ENCODE measurements at places on chromosomes 1 and 21.

GRCh38 chr1:110091791-110092190 is 20.5 kb upstream of the UBL4B start:
- no peak for DNase-seq

GRCh38 chr1:87093286-87093685 is 178.9 kb downstream of the HS2ST1 start:
- DNase-seq = no peak

DNA sequence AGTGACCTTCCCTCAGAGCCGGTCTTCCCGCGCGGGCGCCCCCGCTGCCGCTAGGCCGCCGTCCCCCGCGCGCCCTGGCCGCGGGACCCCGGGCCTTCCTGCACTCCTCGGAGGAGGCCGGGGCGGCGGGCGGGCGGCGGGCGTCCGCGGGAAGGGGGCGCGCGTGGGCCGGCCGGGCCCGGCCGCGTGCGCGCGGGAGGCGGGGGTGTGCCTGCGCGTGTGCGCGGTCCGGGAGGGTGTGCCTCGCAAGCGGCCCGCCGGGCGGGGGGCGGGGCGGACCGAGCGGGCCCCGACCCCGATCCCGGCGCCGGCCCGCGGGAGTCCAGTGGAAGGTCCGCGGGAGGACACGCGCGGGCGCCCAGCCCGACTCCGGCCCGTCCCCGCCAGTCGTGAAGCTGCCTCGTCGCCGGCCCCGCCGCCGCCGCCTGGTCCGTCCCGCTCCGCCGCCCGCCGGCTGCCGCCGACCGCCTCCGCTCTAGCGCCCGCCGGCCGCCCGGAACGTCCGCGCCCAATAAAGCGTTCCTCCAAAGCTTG is 438 bp downstream of the MRPS6 start:
- DNase-seq = no peak

- no peak for DNase-seq
Observed at GRCh38 chr1:32759997-32760623, 57.0 kb downstream of the YARS1 start.

GRCh38 chr1:234926559-234927311 is 201.9 kb downstream of the TOMM20 start:
- peak; percentile 65 for DNase-seq

- DNase-seq = no peak
Observed at GRCh38 chr1:203781962-203782361, 13.5 kb upstream of the ZBED6 start.

DNA sequence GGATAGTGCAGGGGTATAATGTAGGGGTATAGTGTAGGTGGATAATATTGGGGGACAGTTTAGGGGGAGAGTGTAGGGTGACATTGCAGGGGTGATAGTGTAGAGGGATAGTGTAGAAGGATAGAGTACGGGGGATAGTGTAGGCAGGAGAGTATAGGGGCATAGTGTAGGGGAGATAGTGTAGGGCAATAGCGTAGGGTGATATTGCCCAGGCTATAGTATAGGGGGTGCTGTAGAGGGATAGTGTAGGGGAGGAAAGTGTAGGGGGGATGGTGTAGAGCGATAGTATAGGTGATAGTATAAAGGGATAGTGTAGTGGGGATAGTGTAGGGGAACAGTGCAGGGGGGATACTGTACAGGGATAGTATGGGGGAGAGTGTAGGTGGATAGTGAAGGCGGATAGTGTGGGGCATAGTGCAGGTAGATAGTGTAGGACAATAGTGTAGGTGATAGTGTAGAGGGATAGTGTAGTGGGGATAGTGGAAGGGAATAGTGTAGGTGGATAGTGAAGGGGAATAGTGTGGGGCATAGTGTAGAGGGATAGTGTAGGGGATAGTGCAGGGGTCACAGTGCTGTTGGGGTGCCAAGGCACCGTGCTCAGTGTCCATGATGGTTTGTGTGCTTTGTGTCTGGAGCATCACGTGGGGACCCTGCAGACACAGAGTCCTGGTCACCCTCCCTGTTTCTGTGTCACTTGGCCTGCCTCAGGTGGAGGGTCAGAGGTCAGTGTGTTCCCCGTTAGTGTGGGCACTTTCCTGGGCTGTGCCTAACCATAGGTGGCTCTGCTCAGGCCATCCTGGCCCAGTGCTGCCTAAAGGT is 10.5 kb upstream of the ARF1 start:
- DNase-seq = peak; percentile 46

GRCh38 chr1:78490861-78491450 is at the start of gene PTGFR:
Gene PTGFR (plus strand): TSS chr1:78490974. CDS start chr1:78492744, 1,770 bp downstream.
- DNase-seq = no peak

GRCh38 chr1:198268784-198269645 is 112.2 kb downstream of the NEK7 start:
- DNase-seq = no peak

DNA sequence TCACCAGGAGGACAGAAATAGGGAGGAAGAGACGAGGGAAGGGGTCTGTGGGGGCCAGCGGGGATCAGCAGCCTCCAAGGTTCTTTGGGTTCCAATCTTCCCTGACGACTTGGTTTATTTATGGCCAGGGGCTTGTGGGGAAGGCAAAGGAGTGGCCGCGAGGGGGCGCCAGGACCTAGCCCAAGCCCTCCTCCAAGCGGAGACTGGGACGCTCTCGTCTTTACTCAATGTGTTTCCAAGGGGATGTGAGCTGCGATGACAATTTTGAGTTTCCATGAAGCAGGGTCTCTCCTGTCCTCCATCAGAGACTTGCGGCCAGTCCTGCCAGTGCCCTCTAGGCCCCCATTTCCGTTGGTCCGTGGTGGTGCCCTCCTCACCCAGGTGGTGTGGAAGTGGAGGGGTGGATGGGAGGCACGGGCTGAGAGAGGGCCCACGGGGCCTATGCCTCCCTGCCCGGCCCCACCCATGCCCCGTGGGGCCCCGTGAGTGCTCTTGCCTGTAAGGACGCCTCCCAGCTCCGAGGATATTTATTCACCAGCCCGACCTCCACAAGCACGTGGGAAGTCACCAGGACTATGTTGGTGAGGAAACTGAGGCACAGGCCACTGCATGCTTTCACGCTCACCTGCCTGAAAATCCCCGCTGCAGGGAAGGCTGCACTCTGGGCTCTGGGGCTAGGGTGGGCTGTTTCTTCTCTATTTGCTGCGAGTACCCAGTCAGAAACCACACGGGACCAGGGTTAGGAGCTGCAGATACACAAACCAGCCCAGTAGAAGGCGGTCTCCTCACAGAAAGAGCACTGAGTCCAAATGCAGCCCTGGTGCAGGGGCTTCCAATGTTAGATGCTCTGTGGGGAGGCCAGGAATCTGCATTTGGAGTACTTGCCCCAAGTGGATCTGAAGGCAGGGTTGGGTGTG is 26.5 kb downstream of the DMRTB1 start:
- no peak for DNase-seq

DNA sequence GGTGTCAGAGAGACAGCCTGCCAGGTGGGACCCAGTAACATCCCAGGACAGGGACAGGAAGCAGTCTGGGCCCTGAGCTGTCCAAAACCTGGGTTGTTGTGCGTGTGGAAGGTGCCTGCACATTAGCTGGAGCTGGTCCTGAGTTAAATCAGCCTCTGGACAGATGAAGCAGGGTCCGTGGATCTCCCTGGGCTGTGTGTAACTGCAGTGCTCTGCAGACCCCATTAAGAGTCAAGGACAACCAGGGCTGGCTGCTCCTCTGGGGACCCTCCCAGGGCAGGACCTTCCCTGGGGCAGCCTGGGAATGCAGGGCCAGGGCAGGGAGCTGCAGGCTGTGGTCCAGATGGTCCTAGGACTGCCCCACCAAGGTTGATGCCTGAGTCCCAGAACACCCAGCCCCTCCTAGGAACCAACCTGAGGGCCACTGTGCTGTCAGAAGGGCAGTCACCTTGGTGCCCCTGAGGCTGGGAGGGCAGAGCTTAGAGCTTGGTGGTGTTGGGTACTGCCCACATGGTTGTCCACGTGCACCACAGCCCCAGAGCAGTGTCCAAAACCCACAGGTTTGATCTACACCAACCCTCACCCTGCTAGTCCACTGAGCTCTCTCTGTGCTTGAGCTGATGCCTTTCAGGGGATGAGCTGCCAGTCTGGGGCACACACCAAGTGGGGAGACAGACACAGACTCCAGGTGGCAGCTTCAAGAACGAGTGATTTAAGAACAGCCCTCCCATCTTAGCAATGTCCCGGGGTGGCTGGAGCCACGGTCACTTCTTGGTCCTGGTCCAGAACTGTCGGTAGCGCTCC is 2.9 kb downstream of the MRPL55 start:
- DNase-seq = no peak

DNA sequence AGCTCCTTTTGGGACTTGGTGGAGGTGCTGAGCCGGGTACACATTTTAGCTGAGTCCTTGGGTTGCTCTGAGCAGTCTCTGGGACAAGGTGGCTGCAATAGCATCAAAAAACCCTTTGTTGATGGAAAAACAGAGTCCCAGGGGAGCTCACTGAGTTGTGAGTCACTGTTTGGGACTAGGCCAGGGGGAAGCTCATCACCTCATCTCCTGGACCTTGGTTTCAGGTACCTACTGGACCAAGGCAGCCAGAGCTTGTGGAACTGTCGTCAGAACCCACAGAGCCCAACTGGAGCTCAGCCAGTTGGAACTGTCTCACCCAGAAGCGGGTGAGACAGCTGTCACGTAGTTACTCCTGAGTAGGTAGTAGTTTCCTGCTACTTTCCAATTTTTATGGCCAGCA is 146.7 kb downstream of the HLX start:
- DNase-seq = no peak

- no peak for DNase-seq
Observed at GRCh38 chr1:184568148-184568547, 181.3 kb downstream of the C1orf21 start.

DNA sequence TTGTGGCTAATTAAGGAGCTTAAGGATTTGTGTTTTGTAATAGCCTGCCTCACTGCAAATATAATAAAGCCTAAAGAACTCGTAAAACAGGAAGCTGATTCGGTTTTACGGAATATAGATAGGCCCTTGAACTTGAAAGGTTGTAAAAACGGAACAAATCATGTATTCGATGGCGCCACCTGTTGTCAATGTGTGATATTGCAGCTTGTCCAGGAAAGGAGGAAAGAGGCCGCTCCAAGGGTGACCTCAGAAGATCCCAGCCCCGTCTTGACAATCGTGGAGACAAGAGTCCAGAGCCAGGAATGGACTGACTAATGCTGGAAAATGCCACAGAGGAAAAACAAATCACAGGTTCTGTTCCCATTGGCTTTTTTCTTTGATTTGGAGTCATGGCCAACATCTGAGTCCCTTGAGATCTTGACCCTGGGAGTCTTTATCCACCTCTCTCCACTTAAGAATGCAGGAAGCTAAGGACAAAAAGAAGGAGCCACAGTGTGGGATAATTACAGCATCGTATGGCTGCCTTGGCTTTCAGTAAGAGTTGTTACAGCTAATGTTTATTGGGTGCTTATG is 7.0 kb upstream of the IGSF21 start:
- DNase-seq = no peak

GRCh38 chr1:14715802-14716201 is 117.3 kb downstream of the KAZN start:
- no peak for DNase-seq

GRCh38 chr1:93007941-93008577 is 46.8 kb upstream of the DIPK1A start:
- no peak for DNase-seq

DNA sequence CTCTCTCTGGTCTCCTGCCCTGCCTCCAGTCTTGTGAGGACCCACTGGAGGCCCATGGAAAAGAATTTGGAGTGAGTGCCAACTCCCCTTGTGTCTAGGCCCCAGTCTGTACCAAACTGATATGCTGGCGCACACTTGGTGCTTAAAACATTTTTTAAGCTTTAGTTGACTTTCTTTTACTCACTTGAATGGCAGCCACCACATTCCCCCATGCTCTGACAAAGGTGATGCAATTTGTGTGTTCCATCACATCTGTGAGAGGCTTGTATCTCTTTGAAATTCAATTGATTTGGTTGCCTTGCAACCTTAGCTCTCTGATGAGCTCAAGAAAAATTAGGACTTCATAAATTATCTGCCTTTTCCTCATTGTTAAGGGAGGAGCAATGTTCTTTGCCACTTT is 30.5 kb upstream of the WDTC1 start:
- no peak for DNase-seq

DNA sequence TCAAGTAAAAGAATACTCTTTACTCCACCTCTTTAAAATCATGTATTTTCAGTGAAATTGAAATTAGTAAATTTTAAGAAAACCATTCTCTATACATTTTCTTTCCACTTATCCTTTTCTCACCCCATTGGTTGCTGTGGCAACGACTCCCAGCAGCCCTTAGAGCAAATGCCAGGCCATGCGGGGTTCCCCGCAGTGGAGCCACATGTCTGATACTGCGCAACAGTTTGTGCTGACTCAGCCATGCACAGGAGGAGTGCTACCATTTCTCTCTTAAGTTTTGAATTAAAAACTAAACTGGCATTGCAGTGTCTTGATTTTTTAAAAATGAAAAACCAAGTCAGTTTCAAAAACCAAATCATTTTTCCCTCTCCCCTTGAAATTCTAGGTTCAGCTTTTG is 214.1 kb upstream of the L1TD1 start:
- DNase-seq = no peak

- no peak for DNase-seq
Observed at GRCh38 chr1:86035101-86035500, 121.5 kb downstream of the COL24A1 start.

DNA sequence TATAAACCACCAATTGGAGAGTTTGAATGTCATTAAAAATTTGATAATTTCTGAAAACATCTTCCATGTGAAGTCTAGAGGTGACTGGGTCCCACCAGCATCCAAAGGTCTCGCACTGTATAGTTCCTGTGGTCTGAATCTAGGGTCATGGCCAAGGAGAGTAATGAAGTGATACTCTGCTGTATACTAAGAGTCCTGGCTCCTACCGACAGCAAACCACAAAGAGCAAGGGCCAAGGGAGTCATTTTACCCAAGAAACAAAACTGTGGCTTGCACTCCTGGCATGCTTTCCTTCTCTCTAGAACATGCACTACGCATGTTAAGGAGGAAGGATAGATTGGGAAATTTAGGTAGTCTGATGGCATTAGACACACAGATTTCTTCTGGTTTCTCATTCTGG is 115.6 kb downstream of the BRINP2 start:
- DNase-seq = no peak

DNA sequence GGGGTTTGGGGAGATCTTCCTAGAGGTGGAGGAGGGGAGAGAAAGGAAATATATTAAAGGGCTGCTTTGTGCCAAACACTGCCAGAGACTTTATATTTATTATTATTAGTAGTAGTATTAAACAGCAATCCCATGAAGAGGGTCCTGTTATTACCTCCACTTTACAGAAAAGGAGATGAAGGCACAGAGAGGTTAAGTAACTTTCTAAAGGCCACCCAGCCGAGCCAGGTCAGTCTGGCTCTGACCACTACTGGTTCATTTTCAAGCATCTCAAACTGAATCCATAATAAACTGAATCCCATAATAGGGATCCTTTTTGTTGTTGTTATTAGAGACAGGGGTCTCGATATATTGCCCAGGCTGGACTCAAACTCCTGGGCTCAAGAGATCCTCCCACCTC is 12.6 kb downstream of the NCMAP start:
- no peak for DNase-seq

GRCh38 chr1:218624052-218624451 is 278.9 kb downstream of the TGFB2 start:
- DNase-seq = no peak

- DNase-seq = no peak
Observed at GRCh38 chr1:198437332-198437731, 103.1 kb downstream of the ATP6V1G3 start.
